ENCODE measurements at places on chromosomes 1 and 21.

DNA sequence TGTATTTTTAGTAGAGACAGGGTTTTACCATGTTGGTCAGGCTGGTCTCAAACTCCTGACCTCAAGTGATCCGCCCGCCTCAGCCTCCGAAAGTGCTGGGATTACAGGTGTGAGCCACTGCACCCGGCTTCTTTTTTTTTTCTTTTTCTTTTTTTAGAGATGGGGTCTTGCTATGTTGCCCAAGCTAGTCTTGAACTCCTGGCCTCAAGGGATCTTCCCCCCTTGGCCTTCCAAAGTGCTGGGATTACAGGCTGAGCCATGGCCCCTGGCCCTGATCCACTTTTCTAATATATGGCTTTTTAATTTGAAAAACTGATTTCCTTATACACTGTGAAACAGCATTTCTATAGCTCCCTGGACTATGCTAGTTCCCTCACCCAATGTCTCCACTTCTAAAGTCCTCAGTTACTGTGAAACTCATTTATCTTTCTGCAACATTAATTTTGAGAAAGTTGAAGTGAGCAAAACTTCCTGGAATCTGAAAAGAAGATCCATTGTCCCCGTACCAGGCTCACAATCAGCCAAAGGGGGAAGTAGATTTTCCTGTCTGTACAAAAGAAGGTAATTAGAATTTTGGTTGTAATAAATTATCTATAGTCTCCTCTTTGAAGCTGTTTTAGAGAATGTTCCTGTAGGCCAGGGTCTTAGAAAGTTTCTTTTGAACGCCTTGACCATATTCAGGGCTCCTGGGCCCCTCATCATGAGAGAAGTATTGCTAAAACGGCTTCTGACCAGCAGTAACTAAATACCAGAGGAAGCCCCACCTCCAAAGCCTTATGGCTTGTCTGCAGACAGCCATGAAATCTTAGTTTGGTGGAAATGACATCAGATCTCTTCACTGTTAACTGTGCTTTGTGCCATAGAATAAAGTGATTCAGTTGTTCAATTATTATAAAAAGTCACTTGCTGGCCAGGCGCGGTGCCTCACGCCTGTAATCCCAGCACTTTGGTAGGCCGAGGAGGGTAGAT is 34.9 kb downstream of the DEGS1 start:
- no peak for DNase-seq

DNA sequence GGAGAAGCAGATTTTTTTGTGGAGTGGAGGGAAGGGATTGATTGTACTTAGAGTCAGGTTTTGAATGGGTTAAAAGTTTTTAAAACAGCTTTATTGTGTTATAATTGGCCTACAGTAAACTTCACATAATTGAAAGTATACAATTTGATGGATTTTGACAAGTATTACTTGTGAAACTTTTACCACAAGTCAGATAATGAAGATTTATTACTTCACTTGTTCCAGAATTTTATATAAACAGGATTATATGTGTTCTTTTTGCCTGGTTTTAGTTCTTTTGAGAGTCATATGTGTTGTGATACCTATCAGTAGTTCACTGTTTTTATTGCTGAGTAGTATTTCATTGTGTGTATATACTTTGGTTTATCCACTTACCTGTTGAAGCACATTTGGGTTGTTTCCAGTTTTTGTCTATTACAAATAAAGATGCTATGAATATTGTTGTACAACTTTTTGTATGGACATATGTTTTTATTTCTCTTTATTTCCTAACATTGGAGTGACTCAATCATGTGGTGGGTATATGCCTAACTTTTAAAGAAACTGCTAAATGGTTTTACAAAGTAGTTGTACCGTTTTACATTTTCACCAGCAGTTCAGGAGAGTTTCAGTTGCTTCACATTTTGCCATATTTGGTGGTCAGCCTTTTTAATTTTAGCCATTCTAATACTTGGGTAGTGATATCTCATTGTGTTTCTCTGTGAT is 71.0 kb downstream of the DYRK1A start:
- no peak for DNase-seq

DNA sequence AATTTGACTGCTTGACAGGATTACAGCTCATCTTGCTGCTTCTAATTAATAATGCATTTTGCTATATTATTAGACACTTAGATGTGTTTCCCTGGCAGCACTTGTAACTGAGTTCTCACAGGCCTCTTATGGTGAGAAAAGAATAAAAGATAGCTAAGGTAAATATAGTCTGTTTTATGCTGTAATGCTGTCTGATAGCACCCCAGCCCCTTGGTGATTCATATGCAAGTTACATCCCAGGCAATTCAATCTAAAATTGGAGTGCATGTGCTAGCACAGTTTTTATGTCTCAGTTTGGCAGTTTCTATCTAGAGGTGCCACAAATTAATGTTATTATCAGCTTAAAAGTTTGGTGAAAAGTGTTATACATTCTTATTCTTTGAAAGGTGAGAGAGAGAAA is 42.2 kb downstream of the RGS13 start:
- DNase-seq: no peak

- DNase-seq: no peak
Observed at GRCh38 chr1:87706203-87706602, 377.5 kb downstream of the LMO4 start.

GRCh38 chr1:182766881-182767645 is 22.5 kb upstream of the NPL start:
- DNase-seq: no peak

DNA sequence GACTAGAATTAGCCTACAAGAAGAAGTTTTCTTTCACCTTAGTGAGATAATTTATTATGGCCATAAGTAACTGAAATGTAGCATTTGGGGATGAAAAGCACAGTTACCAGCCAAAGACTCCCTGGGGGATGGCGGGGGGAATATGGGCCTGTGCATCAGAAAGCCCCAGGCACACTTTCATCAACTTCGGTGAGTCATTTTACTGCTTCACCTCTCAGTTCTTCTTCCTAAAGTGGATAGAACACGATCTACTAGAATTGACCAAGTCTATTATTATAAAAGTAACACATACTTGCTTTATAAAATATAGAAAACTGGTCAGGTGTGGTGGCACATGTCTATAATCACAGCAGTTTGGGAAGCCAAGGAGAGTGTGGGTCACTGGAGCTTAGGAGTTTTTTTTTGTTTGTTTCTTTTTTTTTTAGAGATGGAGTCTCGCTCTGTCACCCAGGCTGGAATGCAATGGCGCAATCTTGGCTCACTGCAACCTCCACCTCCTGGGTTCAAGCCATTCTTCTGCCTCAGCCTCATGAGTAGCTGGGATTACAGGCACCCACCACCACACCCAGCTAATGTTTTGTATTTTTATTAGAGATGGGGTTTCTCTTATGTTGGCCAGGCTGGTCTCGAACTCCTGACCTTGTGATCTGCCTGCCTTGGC is 141.8 kb downstream of the ZZZ3 start:
- DNase-seq: no peak

DNA sequence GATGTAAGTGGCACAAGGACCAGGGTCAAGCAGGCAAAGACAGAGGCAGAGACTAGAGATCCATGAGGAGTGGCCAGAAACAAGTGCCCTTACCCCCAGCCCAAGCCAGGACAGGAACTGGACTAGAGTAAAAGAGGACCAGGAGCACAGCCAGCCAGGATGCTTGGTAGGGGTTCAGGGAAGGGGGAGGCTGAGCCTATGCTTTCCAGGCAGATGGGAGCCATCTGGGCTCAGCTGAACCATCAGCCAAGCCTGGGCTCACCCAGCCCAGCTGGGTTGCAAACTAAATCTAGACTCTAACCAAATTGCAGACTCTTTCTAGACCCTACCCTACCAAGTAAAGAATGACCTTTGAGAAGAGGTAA is 15.2 kb downstream of the PDZK1IP1 start:
- DNase-seq: no peak

GRCh38 chr1:24830680-24831272 is 85.5 kb downstream of the CLIC4 start:
- no peak for DNase-seq

DNA sequence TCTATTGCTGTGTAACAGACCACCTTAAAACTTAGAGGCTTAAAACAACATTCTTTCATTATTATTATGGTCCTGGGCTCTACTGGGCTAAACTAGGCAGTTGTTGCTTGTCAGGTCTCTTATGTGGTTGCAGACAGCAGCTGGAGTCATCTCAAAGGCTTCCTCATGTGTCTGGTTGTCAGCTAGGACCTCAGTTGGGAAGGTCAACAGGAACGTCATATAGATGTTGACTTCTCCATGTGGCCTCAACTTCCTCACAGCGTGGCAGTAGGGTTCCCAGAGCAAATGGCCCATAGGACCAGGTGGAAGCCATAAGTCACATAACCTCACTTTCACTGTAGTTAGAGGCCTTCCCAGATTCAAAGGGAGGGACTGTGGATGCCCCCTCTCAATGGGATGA is 15.4 kb upstream of the MEF2D start:
- DNase-seq: no peak

DNA sequence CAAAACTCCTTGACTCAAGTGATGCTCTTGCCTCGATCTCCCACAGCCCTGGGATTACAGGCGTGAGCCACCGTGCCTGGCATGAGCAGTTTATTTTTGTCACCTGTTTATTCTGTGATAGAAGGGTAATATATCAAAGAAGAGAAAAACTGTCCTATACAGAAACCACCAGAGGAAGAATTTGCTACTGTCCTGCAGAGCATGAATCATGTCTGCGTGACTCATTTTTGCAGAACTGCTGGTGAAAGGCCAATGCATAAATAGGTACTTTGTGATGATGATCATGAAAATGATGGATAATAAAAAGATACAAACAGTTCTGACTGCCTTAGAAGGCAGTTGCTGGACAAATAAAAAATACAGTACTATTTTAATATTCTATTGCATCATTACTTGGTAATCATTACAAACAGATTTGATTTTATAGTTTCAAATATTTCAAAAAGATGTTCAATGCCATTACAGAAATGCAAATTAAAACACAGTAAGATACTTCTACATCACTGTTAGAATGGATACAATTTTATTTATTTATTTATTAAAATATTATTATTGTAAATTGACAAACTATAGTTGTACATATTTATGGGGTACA is 26.5 kb downstream of the RIPPLY3 start:
- no peak for DNase-seq

DNA sequence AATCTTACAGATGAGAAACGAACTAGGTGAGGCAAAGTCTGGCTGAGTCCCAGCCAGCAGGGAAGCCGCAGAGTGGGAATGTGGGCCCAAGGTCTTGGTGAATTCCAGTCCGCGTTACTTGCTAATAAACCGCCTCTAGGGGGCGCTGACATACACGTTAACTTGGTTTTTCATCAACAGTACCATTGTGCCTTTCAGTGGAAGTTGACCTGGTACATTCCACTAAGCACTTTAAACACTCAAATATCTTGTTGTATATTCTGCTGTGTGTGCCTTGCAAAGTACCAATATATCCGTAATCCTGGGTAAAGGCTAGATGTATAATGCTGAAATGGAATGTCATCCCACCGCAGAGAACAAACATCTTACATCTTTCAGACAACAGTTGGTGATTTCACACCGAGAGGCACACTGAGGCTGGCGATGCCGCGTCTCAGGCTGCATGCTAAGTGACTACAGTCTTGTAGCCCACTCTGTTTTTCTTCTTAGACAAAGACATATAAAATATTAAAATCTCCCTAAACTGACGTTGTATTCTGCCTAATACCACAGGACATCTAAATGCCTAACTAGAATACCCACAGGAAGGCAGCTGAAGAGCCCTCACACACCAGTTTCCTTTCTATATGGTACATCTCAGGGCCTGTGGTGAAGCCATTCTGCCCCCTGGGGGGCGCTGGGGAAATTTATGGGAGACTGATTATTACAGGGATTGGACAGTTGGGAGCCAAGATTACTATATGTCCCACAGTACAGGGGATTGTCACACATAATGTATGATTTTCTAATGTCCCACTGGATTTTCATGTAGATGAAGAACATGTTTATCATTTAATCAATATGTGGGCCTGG is 49.2 kb upstream of the C1orf198 start:
- DNase-seq: peak; percentile 23

DNA sequence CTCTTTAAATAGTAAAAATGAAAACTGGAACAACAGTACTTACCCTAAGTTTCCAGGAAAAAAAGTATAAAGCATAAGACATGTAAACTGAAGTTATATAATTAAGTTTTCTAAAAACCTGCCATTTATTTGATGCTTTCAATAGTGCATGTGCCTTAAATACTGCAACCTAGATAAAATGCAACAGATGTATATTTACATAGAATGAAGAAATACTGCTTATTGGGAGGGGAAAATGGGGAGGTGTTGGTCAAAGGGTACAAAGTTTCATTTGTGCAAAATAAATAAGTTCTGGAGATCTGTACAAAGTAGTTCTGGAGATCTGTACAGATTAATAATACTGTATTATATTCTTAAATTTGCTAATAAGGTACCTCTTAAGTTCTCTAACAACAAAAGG is 68.6 kb downstream of the PRPF38A start:
- no peak for DNase-seq

DNA sequence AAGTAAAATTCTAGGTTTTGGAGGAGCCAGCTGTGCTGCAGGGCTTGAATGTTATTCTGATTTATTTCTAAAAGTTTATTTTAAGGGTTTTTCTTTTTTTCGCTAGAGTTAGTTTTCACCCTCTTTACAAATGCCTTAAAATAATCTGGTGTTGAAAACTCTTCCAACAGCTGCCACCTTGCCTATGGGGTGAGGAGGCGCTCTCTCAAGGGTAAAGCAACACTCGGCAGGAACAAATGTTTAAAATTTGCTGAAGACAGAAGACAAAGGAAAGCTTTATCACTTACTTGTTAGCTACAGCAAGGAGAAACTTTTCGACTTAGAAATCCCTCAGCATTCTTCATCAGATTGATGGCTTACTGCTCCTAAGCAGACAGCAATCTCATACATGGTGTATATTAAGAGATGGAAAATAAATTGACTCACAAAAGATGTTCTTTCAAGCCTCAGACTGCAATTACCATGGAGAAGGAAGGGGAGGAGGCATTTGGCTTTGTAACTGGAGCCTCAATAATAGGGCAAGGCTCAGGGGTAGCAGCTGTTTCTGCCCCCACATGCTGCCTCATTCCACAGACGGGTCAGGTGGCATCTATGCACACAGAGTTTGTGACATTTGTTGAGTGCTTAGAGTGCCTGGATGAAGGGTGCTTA is 79.8 kb upstream of the RALGPS2 start:
- no peak for DNase-seq

GRCh38 chr21:42616941-42617340 is 36.5 kb upstream of the PDE9A start:
- no peak for DNase-seq
